Osteoblast (primary cell): ENCODE measurements at places on chromosomes 6 and 20.
A peak's percentile ranks its signal among the peaks of the same experiment; 100 is the strongest.

DNA sequence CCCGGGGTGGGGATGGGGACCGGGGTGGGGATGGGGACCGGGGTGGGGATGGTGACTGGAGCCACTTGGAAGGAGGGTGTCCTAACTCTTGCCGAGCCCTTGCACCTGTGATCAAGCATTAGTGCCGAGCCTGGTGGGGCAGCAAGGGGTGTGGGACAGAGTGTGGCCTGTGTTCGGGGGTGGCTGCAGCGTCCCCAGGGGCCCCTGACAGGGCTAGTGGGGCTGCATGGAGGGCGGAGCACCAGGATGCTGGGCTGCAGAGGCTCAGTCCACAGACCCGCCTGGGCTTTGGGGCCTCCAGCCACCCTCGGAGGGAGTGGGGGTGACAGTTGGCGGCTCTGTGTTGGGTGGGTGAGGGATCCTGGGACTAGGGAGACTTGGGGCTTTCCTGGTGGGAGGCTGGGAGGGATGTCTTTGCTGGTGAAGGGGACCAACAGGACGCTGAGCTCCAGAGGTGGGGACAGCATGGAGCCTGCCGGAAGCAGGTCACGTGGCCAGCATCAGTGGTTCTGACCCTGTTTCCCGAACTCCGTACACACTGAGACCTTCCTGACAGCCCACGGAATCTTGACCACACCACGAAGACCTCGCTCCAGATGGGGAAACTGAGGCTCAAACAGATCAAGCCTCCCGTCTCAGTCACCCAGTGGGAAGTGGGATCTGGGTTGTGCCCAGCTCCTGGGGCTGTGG, 4.6 kb downstream of the RBBP8NL start:
- no peak for DNase-seq
- no peaks in the 10 kb centered on the region for H3K4me1 ChIP-seq
- no peak overlapping the region for H3K27ac ChIP-seq
- H3K27me3 ChIP-seq = no peaks in the 10 kb centered on the region
- H3K4me3 ChIP-seq = no peak overlapping the region

GRCh38 chr6:41353333-41353732, 17.9 kb downstream of the NCR2 start:
- no peaks in the 10 kb centered on the region for H3K4me1 ChIP-seq
- no peak overlapping the region for H3K27ac ChIP-seq
- no peak for DNase-seq
- no peaks in the 10 kb centered on the region for H3K36me3 ChIP-seq
- no peak overlapping the region for H3K4me3 ChIP-seq

GRCh38 chr20:42134265-42135098, 516.3 kb upstream of the CHD6 start:
- H3K4me3 ChIP-seq = no peak overlapping the region
- H3K27me3 ChIP-seq = no peaks in the 10 kb centered on the region
- H3K4me1 ChIP-seq = no peaks in the 10 kb centered on the region
- no peak overlapping the region for H3K27ac ChIP-seq

DNA sequence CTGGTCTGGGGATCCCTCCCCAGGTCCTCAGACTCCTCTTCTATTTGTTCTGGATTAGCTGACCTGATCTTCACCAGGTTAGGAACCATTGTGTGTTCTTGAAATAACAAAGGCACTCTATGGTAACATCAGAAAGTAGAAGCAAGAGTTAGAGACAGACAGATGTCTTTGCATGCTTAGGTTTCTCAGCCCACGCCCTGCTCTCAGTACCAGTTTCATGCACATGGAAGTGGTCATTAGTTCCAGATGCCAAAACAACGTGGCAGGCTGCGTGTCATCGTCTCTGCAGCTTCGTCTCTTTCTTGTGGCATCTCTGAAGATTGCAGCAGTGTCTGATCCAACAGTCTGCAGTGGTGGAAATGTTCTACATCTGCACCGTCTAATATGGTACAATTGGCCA, 89.4 kb downstream of the PACRG start:
- no peaks in the 10 kb centered on the region for H3K36me3 ChIP-seq
- no peak overlapping the region for H3K4me3 ChIP-seq
- H3K27ac ChIP-seq = no peak overlapping the region
- H3K4me1 ChIP-seq = no peaks in the 10 kb centered on the region
- no peaks in the 10 kb centered on the region for H3K27me3 ChIP-seq
- no peak for DNase-seq

DNA sequence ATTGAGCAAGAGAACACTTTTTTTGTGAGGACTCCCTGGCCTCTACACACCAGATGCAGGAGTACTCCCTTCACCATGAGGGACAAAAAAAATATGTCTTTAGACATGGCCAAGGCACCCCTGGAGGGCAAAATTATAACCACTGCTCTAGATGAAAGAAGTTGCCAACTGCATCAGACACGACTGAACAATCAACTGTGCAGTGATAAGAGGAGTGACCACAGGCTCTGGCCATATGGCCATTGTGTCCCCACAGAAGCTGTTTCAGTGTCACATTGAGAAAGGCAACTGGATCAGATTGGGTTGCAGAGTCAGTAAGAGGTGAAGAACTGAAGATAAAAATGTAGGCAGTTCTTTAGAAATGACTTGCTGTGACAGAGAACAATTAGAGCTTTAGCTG, 85.7 kb downstream of the C6orf118 start:
- peak overlapping the region; percentile 70 for H3K27ac ChIP-seq
- DNase-seq = no peak
- peaks cover 36% of the 10 kb centered on the region for H3K4me1 ChIP-seq
- H3K36me3 ChIP-seq = no peaks in the 10 kb centered on the region
- H3K4me3 ChIP-seq = no peak overlapping the region
